ENCODE measurements at places on chromosomes 6 and 20.
A peak's percentile ranks its signal among the peaks of the same experiment; 100 is the strongest.

GRCh38 chr6:72560721-72561593, 60.9 kb upstream of the KCNQ5 start:
- no peak for DNase-seq

DNA sequence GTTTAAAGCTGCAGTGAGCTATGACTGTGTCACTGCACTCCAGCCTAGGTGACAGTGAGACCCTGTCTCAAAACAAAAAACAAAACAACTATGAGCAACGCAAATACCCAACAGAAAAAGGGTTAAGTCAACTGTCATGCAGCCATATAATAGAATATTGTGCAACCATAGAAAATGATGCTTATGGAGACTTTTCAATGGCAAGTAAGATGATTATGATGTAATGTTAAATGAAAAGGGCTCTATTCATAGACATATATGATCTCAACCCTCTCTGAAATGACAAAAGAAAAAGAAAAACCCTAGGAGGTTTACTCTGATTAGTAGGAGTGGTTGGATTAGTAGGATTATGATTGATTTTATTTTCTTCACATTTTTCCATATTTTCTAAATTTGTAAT, 41.3 kb upstream of the TBC1D7 start:
- no peak for DNase-seq

GRCh38 chr6:49225471-49225870, 237.6 kb downstream of the MMUT start:
- DNase-seq, result no peak

- no peak for DNase-seq
These were observed 48.6 kb downstream of the TPD52L1 start for GRCh38 chr6:125201961-125202729.

DNA sequence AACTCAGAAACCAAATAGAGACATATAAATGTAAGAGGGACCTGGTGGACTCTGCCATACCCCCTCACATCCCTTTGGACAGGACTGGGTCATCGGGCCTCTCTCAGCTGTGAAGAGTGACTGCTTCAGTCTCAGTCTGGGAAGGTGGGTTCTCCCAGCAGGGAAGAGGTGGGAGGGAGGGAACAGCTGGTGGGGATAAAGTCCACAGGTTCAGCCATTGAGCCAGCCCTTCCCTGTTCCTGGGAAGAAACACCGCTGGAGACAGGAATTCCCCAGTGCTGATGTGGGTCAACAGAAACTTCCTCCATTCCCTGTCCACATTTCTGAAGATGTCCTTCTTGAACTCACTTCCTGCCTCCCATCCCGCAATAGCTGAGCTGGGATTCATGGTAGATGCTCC, 209.2 kb upstream of the PMEPA1 start:
- no peak for DNase-seq

DNA sequence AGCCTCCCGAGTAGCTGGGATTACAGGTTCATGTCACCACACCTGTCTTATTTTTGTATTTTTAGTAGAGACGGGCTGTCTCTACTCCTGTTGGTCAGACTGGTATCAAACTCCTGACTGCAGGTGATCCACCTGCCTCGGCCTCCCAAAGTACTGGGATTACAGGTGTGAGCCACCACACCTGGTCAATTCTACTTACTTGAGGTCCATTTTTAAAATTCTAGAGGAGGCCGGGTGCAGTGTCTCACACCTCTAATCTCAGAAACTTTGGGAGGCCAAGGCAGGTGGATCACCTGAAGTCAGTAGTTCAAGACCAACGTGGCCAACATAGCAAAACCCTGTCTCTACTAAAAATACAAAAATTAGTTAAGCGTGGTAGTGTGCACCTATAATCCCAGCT, 7.8 kb downstream of the RIPOR3 start:
- DNase-seq, result no peak

- no peak for DNase-seq
These were observed 409.3 kb upstream of the RUNX2 start for GRCh38 chr6:44918671-44919296.

- peak; percentile 75 for DNase-seq
These were observed 45.9 kb downstream of the FGD2 start for GRCh38 chr6:37051138-37052026.

- DNase-seq, result no peak
These were observed 33.5 kb downstream of the DACT2 start for GRCh38 chr6:168286116-168286515.

- DNase-seq, result no peak
These were observed 19.3 kb downstream of the RIPOR2 start for GRCh38 chr6:24916496-24916895.

DNA sequence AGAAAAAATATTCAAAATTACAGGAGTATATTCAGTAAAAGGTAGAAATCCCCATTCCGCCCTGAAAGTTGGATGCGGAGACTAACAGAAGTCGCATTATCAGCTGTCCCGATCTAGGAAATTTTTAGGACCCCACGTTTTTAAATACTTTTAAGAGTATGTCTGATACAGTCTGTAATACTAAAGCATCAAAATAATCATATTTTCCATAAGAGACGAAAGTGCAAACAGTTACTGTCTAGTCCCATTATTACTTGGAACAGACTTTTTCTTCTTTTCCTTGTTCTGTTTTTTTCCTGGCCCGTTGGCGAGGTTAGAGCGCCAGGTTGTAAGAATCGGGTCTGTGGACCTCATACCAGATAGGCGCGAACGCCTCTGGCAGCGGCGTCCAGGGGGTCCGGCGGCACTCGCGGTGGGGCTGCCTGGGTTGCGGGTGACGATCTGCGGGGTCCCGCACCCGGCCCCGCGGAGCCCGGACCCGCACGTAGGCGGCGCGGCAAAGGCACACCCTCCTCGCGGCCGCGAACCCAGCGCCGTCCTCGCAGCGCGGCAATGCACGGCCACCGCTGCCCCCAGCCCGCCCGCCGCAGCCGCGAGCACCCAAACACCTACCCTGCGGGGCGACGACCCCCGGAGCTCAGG, 460 bp downstream of the PLAGL1 start:
- no peak for DNase-seq

DNA sequence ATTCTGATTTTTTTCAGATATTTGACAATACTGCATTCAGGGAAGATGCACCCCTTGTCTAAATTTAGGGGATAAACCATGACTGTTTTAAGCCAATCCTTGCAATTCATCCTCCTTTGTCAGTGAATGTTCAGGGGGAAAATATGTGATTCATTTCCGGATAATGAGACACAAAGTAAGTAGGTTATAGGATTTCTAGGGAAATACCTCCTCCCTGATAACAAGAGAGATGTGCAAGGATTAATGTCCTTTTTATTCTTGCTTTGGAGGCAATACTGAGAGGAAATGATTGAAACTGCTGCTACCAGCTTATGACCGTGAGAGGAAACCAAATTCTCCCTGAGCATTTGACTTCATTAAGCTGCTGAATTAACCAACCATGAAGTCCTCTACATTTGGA, 161.3 kb upstream of the EYA4 start:
- no peak for DNase-seq

All from stimulated activated CD4-positive, alpha-beta T cell treated with anti-CD3 and anti-CD28 coated beads, Interleukin-1b, Interleukin-23, amount 100 ng/mL, for 1 hour (primary cell).